ENCODE measurements at places on chromosomes 6 and 20.

GRCh38 chr20:50412069-50412468 is 98.1 kb upstream of the PTPN1 start:
- no peak for DNase-seq

GRCh38 chr20:8633366-8633765 is 435.5 kb upstream of the PLCB4 start:
- DNase-seq: peak; percentile 73

GRCh38 chr20:41174782-41175181 is 37.4 kb downstream of the PLCG1 start:
- DNase-seq: peak; percentile 32

- DNase-seq: no peak
Observed at GRCh38 chr20:49306903-49307620, 29.2 kb upstream of the ZNFX1 start.

GRCh38 chr6:145067430-145067829 is 667.9 kb downstream of the EPM2A start:
- DNase-seq: peak; percentile 66

DNA sequence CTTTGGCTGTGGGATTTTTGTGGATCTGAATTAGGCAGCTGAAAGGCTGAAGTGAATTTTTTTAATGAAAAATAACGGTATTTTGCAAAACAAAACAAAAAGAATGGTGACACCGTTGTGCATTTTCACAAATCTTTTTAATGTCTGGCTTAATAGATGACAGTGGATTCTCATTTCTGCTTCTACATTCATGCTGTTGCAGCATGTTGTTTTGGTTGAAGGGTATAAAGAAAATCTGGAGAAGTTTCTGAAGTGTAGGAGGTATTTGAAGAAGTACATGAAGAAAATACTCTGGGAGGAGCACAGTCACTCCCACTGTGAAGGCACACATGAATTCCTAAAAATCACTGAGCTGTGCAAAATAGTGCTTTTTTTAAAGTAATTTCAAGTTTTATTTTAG is 3.1 kb upstream of the MAP3K5 start:
- no peak for DNase-seq

DNA sequence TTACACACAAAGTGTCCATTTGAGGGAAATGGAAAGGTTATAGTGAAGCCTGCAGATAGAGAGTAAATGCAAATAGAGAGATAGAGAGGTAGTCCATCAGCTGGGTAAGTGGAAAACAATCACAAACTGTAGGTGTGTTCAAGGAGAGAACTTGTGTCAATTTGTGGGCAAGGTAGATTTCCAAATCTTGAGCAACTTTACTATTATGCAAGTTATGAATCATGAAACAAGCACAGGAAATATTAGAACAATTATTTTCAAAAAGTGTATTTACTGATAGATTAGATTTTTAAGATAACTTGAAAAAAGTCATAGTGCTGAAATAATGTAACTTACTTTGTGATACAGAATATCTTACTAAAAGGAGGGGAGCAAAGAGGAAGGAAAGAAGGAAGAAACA is 792.9 kb downstream of the EYS start:
- no peak for DNase-seq

DNA sequence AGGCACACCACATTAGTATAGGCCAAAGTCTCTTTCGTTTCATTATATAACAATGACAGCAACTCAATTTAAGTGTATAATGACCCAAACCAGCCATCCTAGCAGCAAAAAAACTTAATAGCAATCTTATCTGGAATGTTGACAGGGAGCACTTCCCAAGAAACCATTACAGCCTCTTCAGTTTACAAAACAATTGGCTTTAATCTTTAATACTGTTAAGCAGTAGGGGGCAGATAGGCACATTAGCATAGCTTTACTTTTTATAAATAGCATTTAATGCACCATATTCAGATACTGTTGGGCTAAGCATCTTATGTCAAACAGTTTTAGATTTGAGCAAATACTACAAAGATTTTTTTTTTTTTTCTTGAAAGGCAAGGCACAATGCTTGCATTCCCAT is 193.3 kb upstream of the MAP3K7 start:
- no peak for DNase-seq

GRCh38 chr6:67450641-67451040 is 1184.4 kb upstream of the ADGRB3 start:
- DNase-seq: no peak

GRCh38 chr6:131212024-131212423 is 76.8 kb downstream of the AKAP7 start:
- no peak for DNase-seq

DNA sequence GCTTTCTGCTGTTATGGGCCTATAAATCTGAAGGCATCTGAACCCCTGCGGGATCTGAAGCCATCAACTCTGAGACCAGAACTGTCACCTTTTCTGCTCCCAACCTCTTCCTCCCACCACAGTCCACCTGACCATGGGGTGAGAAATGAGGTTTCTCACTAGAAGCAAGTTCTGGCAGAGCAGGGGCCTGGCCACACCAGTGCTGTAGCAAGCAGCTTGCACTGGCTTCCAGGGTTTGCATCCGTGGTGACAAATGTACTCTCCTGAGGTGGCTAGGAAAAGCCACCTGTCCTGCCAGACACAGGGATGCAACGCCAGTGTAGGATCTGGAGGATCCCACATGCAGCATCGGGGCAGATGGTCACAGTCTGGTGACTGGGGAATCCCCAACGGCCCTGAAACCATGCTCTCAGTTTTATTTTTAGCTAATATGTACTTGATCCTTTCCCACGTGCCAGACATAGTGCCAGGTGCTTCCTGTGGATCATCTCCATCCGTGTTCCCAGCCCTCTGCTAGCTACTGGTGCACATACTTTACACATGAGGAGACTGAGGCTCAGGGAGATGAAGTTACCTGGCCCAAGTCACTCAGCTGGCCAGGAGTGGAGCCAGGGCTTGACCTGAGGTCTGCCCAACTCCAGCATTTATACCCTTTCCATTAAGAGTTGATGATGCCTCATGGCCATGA is 122.1 kb upstream of the SPACA1 start:
- no peak for DNase-seq

- DNase-seq: no peak
Observed at GRCh38 chr6:111534231-111534751, 51.3 kb upstream of the REV3L start.

GRCh38 chr6:93954584-93954983 is 535.2 kb upstream of the EPHA7 start:
- no peak for DNase-seq

GRCh38 chr20:17326096-17326495 is 99.3 kb downstream of the PCSK2 start:
- DNase-seq: no peak

- DNase-seq: no peak
Observed at GRCh38 chr20:62703853-62704228, 4.8 kb upstream of the NTSR1 start.

DNA sequence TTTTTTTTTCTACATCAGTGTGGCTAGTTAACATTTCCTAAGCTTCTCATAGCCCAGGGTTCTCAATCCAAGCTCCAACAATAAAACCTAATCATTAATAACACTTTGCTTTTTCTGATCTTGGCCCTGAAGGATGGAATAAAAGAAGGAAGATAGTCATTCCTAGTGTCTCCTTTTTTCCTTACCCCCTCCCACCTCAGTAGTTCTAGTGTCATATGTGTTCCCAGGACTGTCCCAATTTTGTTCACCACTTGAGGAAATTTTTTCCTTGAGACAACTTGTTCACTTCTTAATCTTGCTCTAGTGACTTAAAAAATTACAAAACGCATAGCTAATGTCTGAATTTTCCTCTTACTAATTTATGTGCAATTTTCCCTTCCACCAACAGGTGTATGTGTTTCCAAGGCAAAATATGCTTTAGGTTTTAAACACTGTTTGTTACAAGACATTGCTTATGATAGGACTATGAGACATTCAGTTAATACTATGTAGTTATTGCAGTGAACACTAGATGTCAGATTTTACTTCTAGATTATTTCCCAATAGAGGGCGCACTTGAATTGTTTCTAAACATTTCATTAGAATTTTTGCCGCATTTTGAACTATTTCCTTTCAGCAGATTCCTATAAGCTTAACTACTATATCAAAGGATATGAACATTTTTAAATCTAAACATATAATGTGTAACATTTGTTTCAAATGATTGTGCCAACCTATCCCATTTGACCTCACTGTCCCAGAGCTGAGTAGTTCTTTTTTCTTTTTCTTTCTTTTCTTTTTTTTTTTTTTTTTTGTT is 18.5 kb upstream of the C6orf141 start:
- DNase-seq: peak; percentile 58

- DNase-seq: no peak
Observed at GRCh38 chr6:139161169-139161568, 26.3 kb downstream of the HECA start.

GRCh38 chr20:62840244-62841197 is 21.1 kb downstream of the TCFL5 start:
- DNase-seq: no peak

- DNase-seq: no peak
Observed at GRCh38 chr6:33856655-33857054, 52.9 kb upstream of the MLN start.

GRCh38 chr20:46182276-46183200 is 64.4 kb downstream of the CD40 start:
- DNase-seq: no peak

All from fibroblast of skin of back (primary cell).